Fibroblast of skin of right biceps (primary cell): ENCODE measurements at places on chromosomes 2 and 18.
A peak's percentile ranks its signal among the peaks of the same experiment; 100 is the strongest.

DNA sequence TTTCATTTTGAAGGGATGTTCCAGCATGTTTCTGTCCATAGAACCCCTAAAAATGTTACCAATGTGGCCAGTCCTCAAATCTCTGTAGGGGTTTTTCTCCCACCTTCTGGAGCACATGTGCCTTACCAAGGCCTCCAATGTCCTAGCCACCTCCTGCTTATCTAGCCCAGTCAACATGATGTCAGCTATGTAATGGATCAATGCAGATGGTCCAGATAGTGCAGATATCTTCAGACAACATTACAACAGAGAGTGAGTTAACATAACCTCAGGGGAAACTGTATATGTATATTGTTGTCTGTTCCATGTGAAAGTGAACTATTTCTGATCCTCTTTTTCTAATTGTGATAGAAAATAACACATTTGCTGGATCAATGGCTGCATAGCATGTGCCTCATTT, 92.7 kb downstream of the MRPS9 start:
- no peak for DNase-seq

DNA sequence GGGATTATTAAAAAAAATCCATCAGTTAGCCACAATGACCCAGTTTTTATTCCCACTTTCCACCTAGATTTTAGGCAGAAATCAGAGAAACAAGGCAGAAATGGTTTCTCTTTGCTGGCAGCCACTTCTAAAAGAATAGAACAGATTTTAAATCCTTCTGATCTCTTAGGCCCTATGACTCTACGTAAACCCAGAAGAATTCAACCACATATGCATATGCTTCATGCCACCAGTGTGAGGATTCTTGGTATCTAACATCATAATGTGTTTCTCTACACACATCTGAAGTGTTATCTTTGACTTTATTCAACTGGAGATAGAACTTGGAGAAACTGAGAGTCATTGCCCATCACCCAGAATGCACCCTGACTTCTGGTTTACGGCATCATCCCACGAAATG, 128.7 kb upstream of the TANK start:
- DNase-seq = peak; percentile 74

- no peak for DNase-seq
These were observed 49.3 kb upstream of the PTPRM start for GRCh38 chr18:7517852-7518251.

DNA sequence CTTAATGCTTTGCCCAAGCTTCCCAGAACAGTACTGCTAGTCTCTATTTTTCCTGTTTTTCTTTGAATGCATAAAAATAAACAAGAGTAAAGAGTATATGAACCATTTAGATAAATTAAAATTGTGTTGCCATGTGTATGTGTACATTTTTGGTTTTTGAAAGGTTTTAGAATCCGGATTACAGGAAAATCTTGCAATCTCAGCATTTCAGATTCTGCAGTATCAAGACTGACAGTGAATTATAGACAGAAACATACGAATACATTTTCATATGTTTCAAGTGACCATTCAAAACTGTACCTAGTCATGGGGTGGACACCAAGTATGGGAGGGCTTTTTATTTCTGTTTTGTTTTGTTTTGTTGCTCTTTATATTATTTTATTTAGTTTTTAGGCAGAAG, 604.1 kb downstream of the LRP1B start:
- DNase-seq = no peak

DNA sequence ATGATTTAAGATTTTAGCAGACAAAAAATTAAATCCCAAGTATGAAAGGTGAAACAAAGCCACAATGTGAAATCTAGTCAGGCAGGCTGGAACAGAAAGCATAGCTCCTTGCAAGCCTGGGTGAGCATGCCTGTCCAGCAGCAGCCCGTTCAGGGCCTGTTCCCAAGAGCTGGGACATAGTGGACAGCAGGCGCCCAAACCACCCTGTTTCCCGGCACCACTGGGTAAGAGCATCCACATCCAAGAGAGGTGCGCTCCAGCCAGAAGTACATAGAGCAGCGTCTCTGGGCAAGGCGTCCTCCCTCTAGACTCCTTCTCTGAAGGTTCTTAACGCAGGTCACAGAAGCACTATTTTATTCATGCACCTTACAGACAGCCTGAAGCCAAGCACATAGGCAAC, 80.8 kb downstream of the DNER start:
- DNase-seq = no peak

DNA sequence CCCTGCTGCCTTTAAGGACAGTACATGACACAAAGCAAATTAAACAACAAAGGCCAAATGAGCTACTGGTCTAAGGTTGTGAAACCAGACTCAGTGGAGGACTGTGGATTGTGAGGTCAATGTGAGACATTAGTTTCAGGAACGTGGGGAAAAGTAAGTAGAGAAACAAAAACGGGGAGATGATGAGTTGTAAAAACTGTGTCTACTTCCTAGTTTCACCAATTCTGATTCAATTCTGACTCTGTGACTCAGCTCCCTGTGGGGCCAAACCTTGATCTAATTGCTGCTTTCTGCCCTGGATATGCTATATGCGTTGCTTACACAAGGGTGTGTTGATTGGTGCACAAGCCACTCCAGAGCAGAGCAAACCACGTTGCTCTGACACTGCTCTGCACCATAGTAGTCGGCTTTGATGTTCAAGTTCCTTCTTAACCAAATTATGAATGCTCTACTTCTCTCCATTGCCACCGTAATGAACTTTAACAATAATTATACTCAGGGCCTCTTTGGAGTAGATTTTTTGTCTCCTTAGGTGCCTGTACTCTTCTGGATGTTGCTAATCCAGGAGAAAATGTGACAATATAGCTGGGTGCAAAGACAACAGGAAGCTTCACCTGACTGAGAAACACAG, 1640.1 kb upstream of the CELF4 start:
- peak; percentile 5 for DNase-seq

- DNase-seq = no peak
These were observed 1.6 kb upstream of the RAMP1 start for GRCh38 chr2:237857791-237858190.

GRCh38 chr18:10727477-10727876, 201.7 kb downstream of the NAPG start:
- DNase-seq = peak; percentile 17

- DNase-seq = no peak
These were observed 5.7 kb upstream of the GAL3ST2 start for GRCh38 chr2:241770936-241771285.

DNA sequence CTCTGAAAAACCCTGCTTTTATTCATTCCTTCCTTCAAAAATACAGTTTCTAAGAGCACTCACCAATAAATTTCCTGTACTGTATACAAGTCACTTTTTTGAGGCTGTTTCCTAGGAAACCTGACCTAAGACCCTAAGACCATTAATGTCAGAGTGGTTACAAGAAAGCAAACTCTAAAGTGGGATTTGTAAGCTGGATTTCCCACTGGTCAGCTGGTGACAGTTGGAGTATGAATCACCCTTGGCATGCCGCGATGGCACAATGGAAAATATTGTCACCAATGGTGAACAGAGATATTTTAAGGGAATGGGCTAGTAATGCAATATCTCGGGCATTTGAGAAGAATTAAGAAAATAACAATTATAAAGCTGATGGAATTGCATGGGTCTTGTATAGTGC, 101.9 kb downstream of the COL3A1 start:
- DNase-seq = no peak

- no peak for DNase-seq
These were observed 341.5 kb upstream of the SPHKAP start for GRCh38 chr2:228522977-228523376.

DNA sequence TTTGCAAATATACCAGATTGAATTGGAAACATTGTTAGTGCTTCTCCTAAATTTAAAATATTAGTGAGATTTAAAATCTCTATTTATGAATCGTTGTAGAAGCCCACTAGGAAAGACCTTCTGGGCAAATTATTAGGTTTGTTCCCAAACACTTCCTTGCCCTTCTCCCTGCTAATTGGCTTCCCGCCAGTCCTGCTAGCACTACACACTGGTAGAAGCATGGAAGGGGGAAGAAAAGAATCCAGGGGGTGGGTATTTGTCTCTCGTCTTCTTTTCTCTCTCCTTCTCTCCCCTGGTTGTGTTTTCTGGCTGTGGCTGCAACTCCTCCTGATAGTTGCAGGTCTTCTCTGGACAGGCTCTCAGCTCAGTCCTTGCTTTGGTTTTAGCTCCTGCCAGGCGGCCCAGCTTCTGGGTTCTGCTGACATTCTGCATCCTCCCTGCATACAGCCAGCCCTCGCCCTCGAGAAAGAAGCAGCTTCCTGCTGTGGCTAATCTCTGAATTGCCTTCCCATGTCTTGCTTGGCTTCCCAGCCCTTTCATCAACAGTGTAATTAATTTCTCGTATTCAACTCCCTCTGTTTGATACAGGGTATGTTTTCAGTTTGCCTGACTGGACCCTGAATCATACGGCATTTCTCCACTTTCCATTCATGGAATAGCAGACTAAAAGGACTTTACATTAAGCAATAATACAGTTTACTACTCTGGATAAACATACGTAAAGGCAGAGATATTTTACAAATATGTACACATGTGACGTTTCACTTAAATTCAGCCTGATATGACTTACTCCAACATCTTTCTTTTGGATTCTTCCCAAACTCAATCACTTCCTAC, 6.9 kb upstream of the PARD3B start:
- peak; percentile 73 for DNase-seq

GRCh38 chr18:3402982-3403451, 47.0 kb upstream of the TGIF1 start:
- peak; percentile 72 for DNase-seq

- no peak for DNase-seq
These were observed 977.4 kb downstream of the TMEM182 start for GRCh38 chr2:103739186-103739585.

- no peak for DNase-seq
These were observed 78.1 kb downstream of the TEX51 start for GRCh38 chr2:126976721-126977328.

DNA sequence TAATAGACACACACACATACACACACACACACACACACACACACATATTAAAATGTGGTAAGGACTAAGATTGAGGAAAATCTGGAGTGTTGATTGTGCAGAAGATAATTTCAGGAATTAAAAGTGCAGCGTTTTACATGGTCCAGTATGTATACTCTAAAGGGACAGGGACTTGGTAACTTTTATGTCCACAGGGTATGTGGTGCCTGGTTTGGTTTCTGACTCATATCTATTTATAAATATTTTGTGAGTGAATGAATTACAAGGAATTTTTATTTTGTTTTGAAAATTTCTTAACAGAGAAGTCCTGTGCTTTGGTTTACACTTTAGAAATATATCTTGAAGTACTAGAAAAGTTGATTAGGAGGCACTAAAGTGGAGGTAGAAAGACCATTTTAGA, 287.7 kb upstream of the NXPH2 start:
- DNase-seq = peak; percentile 3

DNA sequence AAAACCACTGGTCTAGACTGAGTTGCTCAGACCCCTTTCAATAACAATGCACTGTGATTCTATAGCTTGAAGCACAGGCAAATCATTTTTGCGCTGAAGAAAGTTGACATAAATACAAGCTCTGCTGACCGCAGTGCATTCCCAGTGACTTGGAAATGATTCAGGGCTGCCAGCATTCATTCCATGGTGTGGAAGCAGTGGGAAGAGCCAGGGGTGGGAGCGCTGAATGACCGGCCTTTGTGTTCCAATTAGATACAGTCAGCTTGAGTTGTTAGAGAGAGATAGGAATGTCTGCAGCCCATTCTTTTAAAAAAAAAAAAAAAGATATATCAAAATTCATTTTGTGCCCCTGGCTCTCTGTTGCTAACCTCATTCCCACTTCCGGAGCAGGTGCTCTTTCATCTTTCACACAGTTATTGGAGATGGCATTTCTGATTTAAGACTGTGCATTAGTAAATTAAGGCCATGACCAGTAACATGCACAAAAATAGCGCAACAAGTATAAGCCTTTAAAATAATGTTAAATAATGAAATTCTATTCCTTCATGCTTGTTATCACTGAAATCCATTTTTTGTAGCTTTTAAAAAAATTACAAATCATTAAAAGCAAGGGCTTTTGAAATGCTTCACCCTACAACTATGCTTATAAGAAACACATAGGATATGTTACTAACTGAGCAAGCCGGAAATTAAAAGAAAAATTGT, 59.4 kb upstream of the CTLA4 start:
- DNase-seq = peak; percentile 99

DNA sequence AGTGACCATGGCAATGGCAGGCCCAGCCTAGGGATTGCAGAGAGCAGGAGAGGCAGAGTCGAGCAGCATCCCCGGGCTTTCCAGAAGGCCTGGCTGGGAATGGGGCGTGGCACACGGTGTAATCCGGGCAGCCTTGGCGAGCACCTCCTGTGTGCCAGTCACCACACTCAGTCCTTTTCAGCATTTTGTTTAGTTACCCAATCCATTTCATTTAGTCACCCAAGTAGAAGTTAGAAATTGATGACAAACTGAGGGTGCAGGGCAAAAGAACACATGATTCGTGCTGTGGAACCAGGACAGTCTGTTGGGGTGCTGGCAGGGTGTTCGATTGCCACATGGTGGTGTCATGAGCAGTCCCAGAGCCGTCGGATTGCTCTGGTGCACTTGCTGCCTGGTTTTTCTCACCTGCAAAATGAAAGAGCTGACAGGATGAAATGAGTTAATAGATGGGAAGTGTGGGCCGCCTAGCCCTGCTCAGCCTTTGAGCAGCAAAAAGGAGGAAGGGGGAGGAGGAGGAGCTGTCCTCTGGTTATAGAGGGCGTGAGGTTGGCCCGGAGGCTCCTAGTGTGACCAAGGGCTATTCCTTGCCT, 299.4 kb downstream of the AGAP1 start:
- peak; percentile 21 for DNase-seq

- DNase-seq = no peak
These were observed 541.2 kb upstream of the POU3F3 start for GRCh38 chr2:104312684-104313083.

DNA sequence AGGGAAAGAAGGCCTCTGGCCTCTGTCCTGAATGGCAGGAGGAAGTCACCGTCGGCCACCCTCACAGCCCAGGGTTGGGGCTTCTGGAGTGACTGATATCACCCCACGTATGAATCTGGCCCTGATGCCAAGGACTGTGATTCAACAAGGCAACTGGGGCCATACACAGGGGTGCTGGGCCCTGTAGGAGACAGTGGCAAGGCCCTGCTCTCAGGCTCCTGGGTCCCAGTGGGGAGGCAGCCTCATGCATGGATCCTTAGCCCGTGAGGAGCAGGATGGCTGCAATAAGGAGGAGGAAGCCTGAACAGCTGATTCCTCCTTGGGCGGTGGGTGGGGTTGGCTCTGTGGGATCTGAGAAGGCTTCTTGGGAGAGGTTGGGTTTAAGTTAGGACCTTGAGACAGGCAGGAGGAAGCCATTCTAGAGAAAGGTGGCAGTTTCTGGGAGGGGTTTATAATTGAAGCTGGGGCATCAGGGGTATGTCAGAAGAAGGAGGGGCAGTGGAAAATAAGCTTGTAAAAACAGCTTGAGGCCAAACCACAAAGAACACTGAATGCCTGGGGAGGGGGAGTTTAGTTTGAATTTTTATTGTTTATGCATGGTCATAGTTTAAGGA, 42.8 kb upstream of the LAPTM4A start:
- no peak for DNase-seq
